GM12865 (cell line): ENCODE measurements at places on chromosomes 7 and 10.

DNA sequence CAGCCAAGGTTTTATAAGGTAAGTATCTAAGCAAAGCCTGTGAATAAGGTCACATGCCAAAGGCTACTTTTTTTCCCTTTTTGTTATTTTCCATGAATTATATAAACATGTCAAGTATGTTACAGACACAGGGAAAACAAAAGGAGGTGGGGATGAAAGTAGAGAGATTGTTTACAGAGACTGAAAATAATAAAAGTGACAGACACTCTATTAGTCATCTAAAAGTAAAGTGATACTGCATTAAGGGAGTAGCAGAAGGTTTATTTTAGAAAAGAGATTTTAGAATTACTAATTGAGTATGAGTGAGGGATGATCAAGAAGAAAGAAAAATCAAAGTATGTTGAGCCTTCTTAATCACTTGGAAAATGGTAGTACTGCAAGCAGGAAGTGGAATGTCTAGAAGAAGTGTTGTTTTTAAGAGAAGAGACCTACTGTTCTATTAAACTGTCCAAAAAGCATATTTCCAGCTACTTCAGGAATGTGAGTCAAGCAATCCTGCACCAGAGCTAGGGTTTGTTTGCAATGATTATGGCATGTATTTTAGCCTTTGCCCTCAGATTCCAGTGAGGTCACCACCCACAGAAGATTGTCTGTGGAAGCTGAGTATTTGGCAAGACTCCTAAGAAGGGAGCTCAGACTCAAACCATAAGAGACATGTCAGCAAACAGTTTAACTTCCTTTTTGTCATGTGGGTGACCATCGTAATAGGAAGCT is 177.9 kb upstream of the PLXDC2 start:
- DNase-seq = no peak

- DNase-seq = no peak
Measured at GRCh38 chr10:120988751-120989150, 137.6 kb downstream of the WDR11 start.

- peak; percentile 7 for DNase-seq
Measured at GRCh38 chr7:98681951-98682350, 64.9 kb downstream of the NPTX2 start.

DNA sequence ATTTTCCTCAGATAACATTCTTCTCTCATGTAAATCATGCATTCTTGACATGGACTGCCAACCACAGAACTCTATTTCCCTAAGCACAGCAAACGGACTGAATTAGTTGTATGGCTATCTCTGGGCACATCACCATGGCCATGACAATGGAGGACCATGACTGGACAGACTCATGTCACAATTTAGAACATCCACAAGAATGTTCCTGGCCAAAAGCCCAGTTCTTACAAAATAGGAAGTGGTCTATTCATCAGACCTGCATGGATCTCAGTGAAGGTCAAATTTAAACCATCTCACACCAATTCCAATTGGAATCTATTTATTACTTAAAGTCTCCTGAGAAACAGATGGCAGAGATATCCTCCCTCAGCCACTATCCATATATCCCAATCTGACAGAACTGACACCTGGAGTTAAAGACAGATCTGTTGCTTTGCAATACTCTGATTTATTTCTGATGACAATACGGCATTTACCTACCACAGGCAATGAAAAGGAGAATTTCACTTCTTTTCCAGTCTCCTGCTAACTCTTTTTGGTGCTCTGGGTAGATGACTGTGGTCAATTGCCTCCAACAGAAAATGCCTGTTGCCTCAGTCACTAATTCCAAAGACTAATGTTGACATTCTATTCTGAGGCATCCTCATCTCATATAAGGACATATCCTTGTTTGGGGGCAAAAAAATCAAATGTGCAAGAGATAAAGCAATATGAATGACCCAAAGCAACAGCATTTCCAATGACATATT is 254.8 kb downstream of the HTR7 start:
- DNase-seq = no peak

DNA sequence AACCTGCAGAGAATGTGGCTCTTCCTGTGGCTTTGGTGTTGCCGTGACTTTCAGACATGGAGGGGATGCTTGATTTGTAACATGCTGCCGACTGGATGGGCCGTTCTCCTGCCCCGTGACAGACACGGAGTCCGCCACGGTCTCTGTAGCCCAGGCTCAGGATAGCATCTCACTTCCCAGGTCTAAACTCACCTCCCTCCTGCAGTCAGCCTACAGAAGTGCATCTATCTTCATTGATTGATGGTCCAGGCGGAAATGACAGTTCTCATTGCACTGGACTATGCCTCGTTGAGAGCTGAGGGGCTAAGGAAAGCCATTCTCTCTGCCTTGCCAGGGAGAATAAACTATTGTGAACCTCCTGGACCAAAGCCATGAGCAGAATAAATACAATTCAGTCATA is 77.5 kb downstream of the CHN2 start:
- no peak for DNase-seq

DNA sequence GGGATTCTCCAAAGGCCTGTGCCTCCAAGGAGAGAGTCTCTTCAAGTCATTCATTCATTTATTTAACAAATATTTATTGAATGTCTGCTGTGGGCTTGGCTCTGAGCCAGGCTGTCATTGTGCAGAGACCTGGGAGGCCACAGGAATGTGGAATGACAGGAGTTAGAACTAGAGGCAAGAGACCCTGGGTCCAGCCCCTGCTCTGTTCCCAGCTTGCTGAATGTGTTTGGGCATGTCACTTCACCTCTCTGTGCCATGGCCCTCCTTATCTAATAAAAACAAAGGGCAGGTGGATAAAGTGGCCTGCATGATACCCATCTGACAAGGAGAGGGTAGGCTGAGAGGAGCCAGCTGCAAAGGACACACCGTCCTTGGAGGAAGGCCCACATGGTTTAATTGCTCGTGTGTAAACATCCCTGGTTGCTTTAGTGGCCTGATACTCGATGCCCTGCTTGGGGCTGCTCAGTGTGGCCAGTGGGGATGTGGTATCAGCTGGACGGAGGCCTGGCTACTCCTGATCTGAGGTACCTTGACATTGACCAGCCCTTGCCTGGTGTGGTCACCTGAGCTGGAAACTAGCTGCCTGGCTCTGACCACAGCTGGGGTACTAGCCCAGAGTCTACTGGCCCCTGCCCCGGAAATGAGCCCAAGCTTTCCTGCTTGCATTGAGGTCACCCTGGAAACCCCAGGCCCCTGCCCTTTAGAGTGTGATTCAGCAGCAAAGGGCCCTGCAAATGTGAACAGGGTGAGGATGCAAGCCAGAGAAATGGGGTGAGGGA is 116.2 kb downstream of the CDH23 start:
- no peak for DNase-seq

- DNase-seq = peak; percentile 84
Measured at GRCh38 chr7:50352282-50352681, 47.8 kb downstream of the IKZF1 start.

DNA sequence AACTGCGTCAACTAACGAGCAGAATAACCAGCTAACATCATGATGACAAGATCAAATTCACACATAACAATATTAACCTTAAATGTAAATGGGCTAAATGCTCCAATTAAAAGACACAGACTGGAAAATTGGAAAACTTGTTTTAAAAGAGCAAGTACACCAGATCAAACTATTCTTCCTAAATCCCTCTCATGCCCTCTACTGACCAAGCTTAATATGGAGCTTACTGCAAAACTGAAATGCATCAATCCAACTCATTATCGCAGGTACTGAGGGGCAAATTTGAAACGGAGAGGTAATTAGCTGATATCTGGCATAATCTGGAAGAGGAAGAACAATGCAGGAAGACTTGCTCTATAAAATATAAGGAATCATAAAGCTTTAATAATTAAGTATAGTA is 1223.8 kb downstream of the NXPH1 start:
- no peak for DNase-seq

DNA sequence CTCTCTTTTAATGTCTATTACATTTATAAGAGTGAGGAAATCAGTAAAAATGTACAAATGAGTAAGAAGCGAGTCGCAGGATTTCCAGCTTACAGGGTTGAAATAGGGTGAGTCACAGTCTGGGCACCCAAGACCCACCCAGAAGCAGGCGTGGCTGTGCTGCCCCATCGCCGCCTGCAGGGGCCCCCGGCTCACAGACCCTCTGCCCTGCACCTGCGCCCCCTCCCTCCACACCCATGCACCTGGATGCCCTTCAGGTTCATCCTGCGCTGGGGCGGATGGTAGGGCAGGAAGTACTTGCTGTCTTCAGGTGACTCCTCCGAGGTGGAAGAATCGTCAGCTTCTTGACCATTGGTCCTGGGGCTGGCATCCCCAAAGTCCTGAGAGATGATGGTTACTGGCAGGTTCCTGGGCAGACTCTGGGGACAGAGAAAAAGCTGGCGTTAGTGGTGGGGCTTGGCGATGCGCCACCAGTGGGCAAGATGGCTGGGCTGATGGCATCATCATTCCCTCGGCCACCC is 90.2 kb upstream of the GNA12 start:
- DNase-seq = no peak

DNA sequence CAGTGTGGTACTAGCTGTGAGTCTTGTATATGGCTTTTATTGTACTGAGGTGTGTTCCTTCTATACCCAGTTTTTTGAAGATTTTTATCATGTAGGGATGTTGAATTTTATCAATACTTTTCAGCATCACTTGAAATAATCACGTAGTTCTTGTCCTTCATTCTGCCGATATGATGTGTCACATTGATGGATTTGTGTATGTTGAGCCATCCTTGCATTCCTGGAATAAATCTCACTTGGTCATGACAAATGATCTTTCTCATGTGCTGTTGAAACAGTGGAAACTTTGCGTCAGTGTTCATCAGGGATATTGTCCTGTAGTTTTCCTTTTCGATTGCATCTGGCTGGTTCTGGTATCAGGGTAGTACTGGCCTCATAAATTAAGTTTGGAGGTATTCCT is 7.1 kb upstream of the PRKAR1B start:
- no peak for DNase-seq

DNA sequence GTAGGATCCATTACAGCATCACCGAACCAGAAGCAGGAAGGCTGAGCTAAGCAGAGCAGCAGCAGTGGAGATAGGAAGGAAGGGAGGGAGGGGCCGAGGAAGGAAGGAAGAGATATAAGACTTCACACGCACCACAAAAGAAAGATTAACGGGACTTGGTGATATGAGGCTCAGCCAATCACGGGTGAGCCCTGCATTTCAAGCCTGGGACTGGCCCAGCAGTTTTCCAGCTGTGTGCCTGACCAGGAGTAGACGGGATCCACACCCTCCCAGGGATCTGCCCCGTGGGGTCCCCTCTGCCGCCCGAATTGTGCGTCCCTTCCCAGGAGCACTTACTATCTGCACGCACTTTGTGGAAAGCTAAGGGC is 16.2 kb downstream of the ATG9B start:
- no peak for DNase-seq

- DNase-seq = no peak
Measured at GRCh38 chr7:70512144-70512543, 619.8 kb upstream of the GALNT17 start.

GRCh38 chr7:51220226-51220625 is 96.4 kb downstream of the COBL start:
- DNase-seq = no peak

DNA sequence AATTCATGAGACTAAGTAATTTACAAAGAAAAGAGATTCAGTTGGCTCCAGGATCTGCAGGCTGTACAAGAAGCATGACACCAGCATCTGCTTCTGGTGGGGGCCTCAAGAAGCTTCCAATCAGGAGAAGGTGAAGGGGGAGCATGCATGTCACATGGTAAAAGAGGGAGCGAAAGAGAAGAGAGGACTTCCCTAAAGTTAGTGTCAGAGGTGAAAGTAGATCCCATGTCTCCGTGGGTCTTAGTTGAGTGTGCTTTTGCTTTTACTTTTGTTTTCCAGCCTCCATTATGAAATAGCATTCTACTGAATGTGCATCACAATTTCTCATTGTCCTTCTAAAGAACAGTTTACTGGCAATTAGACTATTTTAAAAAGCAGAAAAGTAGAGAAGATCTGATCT is 213.6 kb upstream of the FZD1 start:
- DNase-seq = peak; percentile 46

GRCh38 chr10:130737186-130737585 is 574.3 kb downstream of the TCERG1L start:
- DNase-seq = no peak

- no peak for DNase-seq
Measured at GRCh38 chr7:11716185-11716584, 115.8 kb downstream of the THSD7A start.

GRCh38 chr7:45221896-45222604 is 64.5 kb downstream of the RAMP3 start:
- no peak for DNase-seq

GRCh38 chr7:50513166-50513871 is 51.9 kb downstream of the DDC start:
- DNase-seq = no peak
